ENCODE measurements at places on chromosomes 2 and 18. TPM values are rescaled to one million over a fixed set of nuclear protein-coding genes. Genes with fewer than 3 reads are reported as not detected.

The FBLN7 gene
- total RNA-seq, result 5.3 TPM

The CDK15 gene
- 0.18 TPM for total RNA-seq

The DOCK10 gene
- total RNA-seq, result 53.0 TPM

The CYBRD1 gene
- 16.3 TPM for total RNA-seq

The ASTL gene
- total RNA-seq, result not detected

The CENPA gene
- 4.6 TPM for total RNA-seq

The SLC8A1 gene
- total RNA-seq, result 71.5 TPM

The RSAD2 gene
- total RNA-seq, result 1.5 TPM

The PDE11A gene
- total RNA-seq, result 14.3 TPM

The MYO5B gene
- total RNA-seq, result 5.5 TPM

The TMEM178A gene
- total RNA-seq, result 26.8 TPM

The CDH19 gene
- 0.09 TPM for total RNA-seq

The GPR17 gene
- 8.9 TPM for total RNA-seq

The GRB14 gene
- total RNA-seq, result 9.0 TPM

The EGR4 gene
- 0.09 TPM for total RNA-seq

The CYB5A gene
- 18.0 TPM for total RNA-seq

The TRIM43B gene
- 0.36 TPM for total RNA-seq

The ASB18 gene
- 0.45 TPM for total RNA-seq

The SERPINB11 gene
- total RNA-seq, result not detected

The REG3G gene
- total RNA-seq, result not detected

The SATB2 gene
- total RNA-seq, result 14.2 TPM

The RAB6C gene
- total RNA-seq, result 1.2 TPM

The PLGLB2 gene
- total RNA-seq, result 7.3 TPM

The DIPK1C gene
- total RNA-seq, result 4.9 TPM

The CD8B2 gene
- total RNA-seq, result not detected
